A172 (cell line): ENCODE measurements at places on chromosomes 3 and 15. TPM values are rescaled to one million over a fixed set of nuclear protein-coding genes. Genes with fewer than 3 reads are reported as not detected.
A peak's percentile ranks its signal among the peaks of the same experiment; 100 is the strongest.

GRCh38 chr3:190706582-190706981 is 155.9 kb downstream of the GMNC start:
- no peak for DNase-seq

GRCh38 chr3:47645551-47645950 is 66.9 kb upstream of the CSPG5 start:
- no peak for DNase-seq

GRCh38 chr15:99721896-99722295 is 11.3 kb downstream of the LYSMD4 start:
- no peak for DNase-seq

- no peak for DNase-seq
Observed at GRCh38 chr15:32861761-32862160, 144.0 kb downstream of the GREM1 start.

- no peak for DNase-seq
Observed at GRCh38 chr15:77632534-77633133, at the start of gene LINGO1. Gene LINGO1 (minus strand): TSS chr15:77632912. CDS start chr15:77632315, 597 bp downstream.

GRCh38 chr3:129315223-129315997 is 36.7 kb downstream of the HMCES start:
- DNase-seq = no peak

DNA sequence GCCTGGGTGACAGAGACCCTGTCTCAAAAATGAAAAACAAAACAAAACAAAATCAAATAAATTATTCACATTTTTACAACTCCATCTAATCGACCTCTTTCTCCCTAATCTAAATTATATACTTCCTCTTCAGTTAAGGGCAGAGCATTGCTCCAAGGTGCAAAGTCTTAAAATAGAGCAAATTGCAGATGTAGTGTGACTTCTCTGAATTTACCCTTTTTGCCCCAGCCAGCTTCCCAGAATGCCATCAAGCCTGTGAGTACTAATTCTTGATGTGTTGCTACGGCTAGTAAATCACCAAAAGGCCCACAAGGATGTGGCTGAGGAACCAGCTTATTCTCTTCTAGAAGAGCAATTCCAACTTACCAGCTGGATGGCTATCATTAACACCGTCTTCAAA is 53.4 kb upstream of the PPIB start:
- no peak for DNase-seq

- no peak for DNase-seq
Observed at GRCh38 chr15:65394936-65395335, 17.1 kb upstream of the IGDCC3 start.

DNA sequence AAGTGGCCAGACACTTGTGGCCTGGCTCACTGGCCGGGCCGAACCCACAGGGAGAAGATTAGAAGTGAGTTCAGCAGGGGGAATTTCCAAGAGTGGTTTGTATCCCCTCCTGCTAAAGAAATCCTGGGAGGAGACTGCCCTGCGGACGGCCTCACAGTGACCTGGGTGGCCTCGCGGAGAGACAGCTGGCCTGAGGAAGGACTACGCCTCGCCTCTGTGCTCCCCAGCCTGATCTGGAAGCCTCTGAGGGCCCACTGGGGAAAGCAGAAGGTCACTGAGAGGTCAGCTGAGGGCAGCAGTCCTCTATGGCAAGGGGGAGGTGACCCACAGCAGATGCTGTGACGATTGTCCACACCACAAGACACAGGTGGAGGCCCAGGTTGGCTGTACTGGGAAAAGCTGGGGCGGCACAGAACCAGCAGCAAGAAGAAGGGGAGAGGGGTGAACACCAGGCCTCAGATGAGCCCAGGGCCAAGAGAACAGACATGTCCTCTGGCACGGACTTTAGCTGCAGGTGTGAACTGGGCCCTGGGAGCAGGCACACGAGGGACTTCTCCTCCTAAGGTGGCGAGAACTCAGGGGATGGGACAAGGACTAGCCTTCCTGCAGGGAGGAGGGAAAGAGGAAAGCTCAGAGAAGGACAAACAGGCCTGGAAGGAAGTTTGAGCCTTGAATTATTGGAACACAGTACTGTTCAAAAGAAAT is 37.2 kb upstream of the DLG1 start:
- peak; percentile 57 for DNase-seq

- DNase-seq = no peak
Observed at GRCh38 chr15:40454904-40455391, 14.2 kb downstream of the BAHD1 start.

DNA sequence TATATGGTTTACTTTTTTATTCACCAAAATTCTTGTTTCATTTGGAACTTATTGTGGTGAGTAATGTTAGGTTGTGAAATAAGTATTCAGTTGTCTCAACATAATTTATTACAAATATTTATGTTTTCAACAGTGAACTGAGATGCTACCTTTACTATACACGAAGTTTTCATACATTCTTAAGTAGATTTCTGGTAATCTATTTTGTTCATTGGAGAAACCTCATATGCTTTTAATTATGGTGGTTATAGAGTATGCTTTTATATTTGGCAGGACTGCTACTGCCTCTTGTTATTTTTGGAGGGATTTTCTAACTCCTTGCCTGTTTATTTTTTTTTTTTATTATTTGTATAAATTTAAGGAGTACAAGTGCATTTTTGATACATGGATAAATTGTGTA is 253.1 kb downstream of the NLGN1 start:
- no peak for DNase-seq

GRCh38 chr3:196344663-196345062 is 6.5 kb upstream of the TM4SF19 start:
- DNase-seq = no peak

GRCh38 chr3:190083635-190084034 is 37.1 kb downstream of the P3H2 start:
- DNase-seq = no peak

DNA sequence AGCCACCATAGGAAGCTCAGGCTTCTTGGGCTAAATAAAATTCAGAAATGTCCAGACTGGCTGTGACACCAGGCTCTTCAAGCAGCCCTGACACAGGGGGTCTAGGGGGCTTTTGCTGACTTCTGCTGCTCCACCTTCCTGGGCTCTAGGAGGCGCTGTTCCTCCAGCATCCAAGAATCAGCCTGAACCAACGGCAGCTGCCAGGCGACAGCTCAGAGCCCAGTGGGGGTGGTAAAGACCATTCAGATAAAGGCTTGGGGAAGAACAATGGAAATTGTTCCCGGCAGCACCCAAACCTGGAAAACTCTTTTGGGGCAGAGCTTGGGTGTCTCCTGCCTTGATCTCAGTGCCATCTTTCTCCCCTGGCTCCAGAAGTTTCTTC is 21.6 kb upstream of the PSTPIP1 start:
- peak; percentile 18 for DNase-seq

DNA sequence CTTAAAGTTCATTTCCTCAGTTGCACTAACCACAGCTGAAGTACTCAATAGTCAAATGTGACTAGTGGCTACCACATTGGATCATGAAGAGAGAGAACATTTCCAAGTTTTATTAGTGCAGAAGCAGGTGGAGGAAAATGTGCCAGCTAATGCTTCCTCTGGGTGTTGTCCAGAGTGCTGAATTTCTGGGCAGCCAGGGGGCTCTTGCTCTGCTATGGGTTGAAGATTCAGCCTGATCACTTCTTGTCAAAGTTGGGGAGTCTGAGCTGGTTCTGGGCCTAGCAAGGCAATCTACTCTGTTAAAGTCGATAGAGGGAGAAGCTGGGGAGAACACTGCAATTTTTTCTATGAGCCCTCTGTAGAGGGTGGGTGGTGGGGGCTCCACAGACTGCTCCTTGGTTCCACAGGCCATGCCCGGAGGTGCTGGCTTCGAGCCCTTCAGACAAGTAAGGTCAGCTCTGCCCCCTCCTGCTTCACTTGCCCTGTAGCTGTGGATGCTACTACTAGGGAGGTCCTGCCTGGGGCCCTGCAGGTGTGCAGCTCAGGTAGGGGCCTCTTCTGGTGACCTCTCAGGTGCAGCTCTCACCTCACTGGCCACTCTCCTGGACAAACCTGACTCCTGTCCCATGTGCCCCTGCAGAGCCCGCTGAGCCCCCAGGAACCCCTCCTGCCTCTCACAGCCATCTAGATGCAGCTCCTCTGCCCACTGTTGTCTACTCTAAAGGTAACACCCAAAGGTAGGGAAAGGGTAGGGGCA is 8.2 kb downstream of the ALG3 start:
- no peak for DNase-seq

DNA sequence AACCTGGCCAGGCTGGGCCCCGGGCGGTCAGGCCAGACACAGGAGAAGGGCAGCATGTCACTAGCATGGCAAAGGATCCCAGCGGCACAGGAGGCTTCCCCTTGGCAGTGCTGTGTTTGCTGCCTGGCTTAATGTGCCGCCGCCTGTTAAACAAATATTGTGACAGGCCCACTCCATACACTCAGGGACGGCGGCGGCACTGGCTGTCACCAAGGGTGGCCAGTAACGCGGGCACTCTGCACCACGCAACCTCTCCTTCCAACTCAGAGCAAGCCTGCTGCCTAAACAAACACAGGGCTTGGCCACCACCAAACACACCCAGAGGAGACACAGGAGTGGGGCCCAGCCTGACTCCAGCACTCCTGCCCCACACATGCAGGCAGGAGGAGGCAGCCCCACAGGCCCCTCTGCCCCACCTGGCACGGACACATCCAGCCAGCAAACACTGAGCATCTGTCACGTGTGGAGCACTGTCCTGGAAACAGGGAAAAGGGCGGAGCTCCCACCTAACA is 48.0 kb downstream of the TPRA1 start:
- no peak for DNase-seq

- DNase-seq = no peak
Observed at GRCh38 chr15:92383519-92384324, 10.0 kb upstream of the ST8SIA2 start.

GRCh38 chr3:182967218-182968204 is 12.8 kb downstream of the DCUN1D1 start:
- no peak for DNase-seq

GRCh38 chr3:79203144-79203519 is 564.7 kb downstream of the ROBO1 start:
- DNase-seq = no peak

- DNase-seq = no peak
Observed at GRCh38 chr3:102571006-102571405, 136.2 kb downstream of the ZPLD1 start.

GRCh38 chr3:138465925-138466324 is 31.5 kb downstream of the ESYT3 start:
- no peak for DNase-seq

- DNase-seq = no peak
Observed at GRCh38 chr3:9059489-9060400, 96.5 kb upstream of the RAD18 start.

GRCh38 chr15:75732809-75733451 is 20.3 kb upstream of the CSPG4 start:
- DNase-seq = peak; percentile 50

DNA sequence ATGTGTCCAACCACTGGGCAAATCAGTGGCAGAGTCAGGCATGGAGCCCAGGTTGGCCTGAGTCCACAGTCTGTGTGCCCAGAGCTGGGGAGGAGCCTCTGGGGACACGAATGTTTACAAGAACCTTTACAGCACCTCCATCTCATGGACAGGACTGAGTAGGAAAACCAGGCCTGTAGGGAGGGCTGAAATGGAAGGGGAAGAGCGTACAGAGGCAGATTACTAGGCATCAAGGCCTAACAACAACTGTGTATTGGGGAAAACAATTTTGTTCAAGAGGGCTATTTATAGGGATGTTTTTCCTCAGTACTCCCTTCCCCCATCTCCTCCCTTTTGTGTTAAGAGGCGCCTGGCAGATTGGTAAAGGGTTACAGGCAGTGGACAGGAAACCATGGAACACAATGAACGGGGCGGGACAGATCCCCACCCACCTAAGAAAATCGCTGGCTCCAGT is 15.1 kb upstream of the ARHGAP31 start:
- no peak for DNase-seq

DNA sequence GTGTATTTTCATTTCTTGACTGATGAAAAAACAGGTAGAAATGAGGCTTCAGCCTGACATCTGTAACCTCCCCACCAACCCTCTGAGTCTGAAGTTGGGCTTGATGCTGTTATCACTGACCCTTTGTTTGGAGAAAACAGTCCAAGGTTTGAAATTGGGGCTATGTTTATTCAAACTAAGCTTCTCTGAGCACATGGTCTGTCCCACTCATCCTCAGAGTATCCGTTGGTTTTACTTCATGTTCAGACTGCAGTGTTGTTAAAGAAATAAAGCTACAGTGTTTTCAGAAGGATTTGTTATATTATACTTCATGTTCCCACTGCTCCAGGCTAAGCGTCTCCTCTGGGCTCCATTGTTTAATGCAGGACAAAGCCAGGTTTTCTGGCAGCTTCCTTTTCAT is 6.0 kb downstream of the MAPKBP1 start:
- no peak for DNase-seq

- DNase-seq = peak; percentile 45
Observed at GRCh38 chr15:66729331-66729951, 27.4 kb downstream of the SMAD6 start.

DNA sequence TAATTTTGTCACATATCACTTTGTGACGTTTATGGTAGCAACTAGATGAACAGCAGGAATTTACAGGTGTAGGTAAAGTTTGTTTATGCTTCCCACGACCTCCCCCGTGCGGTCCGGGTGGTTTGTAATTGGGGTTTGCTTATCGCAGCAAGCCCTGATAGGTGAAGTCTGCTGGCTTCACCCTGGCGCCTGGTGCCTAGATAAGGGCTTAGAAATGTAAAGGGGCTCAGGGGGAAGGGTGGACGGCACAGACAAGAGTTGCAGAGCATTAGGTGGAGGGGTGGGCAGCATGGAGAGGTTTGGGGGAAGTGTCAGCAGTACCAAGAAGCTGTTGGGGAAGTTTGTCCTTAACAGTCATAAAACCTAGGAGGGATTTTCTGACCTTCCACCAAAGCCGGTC is 108.1 kb upstream of the RNF7 start:
- DNase-seq = no peak

The IL20RB gene
- 0.72 and 1.1 TPM in 2 replicates for total RNA-seq

The LRRIQ4 gene
- total RNA-seq = not detected in 2 replicates

The SACM1L gene
- 26.6 and 31.2 TPM in 2 replicates for total RNA-seq

The FILIP1L gene
- total RNA-seq = 29.0 and 48.1 TPM in 2 replicates

The PLAAT1 gene
- total RNA-seq = 7.5 and 29.3 TPM in 2 replicates

The PRR20G gene
- not detected in 2 replicates for total RNA-seq

The WDR72 gene
- total RNA-seq = not detected in 2 replicates
